ENCODE measurements at places on chromosomes 7 and 10.

DNA sequence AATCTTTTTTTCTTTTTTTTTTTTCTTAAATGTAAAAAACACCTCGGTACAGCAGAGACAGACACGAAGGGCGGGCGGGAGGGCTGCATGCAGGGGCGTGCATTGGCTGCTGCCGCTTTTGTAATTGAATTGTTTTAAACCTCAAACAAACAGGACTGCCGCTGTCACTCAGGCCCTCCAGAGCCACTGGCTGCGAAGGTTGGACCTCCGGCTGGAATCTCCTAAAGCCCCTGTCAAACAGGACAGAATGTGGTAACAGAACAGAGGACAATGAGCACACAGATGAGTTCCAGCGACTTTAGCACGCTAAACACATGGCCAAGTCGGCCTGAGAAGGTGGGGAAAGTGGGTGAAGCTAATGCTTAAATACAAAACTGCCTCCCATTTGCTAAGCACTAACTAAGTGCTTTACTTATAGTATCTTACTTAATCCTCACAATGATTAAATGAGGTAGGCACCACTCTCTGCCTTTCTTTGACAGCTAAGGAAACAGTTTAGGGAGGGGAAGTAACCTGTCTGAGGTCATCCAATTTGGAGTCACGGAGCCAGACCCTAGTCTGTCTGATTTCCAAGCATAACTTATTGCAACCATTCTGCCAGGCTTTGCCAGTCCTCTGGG is 3.0 kb upstream of the NDST2 start:
- DNase-seq = no peak

DNA sequence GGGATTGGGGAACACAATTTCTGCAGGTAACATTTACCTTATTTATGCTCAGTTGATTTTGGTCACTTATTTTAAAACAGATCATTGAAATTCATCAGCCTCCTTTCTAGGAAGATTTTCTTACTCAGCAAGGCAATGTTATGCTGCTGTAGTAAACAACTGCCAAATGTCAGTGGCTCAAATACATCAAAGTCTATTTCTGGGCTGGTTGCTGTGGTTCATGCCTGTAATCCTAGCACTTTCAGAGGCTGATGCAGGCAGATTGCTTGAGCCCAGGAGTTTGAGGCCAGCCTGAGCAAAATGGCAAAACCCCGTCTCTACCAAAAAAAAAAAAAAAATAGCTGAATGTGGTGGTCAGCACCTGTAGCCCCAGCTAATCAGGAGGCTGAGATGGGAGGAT is 25.9 kb downstream of the HABP2 start:
- DNase-seq = no peak

GRCh38 chr10:20841419-20841818 is 55.7 kb downstream of the NEBL start:
- DNase-seq = no peak

- no peak for DNase-seq
Observed at GRCh38 chr7:17934612-17935240, 5.6 kb downstream of the SNX13 start.

DNA sequence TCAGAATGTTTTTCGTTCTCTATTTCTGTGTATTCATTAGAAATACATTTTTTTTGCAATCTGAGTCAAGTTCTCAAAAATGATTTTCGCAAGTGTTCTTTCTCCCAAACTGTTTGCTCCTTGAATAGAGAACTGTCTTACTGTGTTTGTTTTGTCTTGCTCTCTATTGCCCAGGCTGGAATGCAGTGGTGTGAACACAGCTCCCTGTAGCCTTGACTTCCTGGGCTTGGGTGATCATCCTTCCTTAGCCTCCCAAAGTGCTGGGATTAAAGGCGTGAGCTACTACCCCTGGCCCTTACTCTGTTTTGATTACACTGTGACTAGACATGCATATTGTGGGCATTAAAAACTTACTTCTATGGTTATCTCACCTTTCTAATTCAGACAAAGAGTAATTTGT is 56.7 kb downstream of the LUC7L2 start:
- DNase-seq = no peak

DNA sequence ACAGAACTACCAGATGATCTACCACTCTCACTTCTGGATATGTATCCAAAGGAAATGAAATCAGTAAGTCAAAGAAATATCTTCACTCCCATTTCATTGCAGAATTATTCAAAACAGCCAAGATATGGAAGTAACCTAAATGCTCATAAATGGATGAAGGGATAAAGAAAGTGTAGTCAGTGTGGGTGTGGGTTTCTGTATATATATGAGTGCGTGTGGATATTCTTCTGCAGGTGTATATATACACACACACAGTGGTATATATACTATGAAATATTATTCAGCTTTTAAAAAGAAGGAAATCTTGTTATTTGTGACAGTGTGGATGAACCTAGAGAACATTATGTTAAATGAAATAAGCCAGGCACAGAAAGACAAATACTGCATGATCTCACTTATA is 48.7 kb downstream of the IMMP2L start:
- DNase-seq = no peak

DNA sequence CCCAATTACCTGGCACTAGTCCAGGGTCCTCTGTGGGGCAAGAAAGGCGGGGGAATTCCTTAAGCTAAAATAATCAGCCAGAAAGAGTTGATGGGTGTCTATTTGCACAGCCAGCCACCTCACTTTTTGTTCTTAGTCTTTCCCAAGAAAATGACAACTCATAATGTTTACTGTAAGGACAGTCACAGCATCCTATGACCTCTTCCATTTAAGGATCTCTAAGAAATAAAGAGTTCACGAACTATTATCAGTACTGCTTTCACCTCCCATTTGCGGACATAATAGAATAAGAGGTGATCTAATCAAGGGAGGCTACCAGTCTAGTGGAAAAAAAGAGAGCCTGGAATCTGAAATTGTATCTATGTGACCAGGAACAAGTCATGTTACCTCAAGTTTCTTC is 72.4 kb upstream of the LRRC17 start:
- no peak for DNase-seq

GRCh38 chr10:101287997-101288635 is 58.9 kb upstream of the LBX1 start:
- DNase-seq = peak; percentile 55

DNA sequence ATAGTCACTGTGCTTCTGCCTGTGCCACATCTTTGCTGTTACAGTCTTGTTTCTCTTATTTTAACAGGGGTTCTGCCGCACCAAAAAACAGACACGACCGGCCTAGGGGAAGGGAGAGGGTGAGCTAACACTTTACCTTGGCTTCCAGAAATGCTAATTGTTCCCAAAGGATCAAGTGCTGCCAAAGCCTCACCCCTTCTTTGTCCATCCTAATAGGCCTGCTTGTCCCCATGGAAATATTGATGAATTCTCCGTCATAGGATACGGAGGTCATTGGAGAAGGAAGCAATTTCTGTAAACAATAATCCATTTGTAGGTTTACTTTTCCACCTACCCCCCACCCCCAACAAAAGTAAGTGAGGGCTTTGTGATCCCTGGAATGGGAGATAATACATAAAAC is 567.3 kb downstream of the KCNMA1 start:
- DNase-seq = no peak

- no peak for DNase-seq
Observed at GRCh38 chr7:2405601-2406345, 2.4 kb downstream of the CHST12 start.

- no peak for DNase-seq
Observed at GRCh38 chr10:96124230-96125141, 5.6 kb upstream of the ZNF518A start.

GRCh38 chr7:103636153-103636552 is 190.1 kb upstream of the SLC26A5 start:
- DNase-seq = no peak

DNA sequence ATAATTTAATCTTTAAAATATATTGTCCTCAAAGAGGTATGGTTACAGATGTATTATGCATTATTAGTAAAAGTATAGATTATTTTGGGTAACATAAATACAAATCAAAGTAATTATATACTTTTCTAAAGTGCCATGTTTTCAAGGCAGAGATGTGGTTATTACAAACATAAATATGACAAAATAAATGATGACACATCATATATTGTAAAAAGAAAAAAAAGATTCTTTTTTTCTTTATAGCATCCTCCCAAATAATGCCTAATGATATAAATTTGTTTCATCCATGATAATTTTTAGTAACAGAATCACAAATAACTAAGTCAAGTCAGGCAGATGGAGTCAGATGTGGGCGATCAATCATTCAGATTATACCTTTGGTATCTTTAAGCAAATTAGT is 29.3 kb downstream of the SEMA3C start:
- DNase-seq = no peak

DNA sequence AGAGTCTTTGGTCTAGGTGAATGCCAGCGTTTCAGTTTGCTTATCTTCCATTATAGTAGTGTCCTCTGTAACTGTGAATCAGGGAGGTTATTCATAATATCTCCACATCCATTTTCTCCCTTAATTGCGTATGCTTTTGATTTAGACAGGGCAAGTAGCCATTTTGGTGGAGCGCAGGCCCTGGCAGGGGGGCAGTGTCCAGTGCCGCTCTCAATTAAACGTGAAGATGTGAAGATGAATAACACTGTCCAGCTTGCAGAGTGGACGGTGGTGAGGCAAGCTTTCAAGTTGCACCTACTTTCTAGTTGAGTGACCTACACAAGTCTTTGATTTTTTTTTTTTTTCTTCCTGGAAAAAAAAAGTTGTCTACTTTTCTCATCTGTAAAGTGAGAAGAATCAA is 4.5 kb downstream of the TSPAN14 start:
- DNase-seq = no peak

DNA sequence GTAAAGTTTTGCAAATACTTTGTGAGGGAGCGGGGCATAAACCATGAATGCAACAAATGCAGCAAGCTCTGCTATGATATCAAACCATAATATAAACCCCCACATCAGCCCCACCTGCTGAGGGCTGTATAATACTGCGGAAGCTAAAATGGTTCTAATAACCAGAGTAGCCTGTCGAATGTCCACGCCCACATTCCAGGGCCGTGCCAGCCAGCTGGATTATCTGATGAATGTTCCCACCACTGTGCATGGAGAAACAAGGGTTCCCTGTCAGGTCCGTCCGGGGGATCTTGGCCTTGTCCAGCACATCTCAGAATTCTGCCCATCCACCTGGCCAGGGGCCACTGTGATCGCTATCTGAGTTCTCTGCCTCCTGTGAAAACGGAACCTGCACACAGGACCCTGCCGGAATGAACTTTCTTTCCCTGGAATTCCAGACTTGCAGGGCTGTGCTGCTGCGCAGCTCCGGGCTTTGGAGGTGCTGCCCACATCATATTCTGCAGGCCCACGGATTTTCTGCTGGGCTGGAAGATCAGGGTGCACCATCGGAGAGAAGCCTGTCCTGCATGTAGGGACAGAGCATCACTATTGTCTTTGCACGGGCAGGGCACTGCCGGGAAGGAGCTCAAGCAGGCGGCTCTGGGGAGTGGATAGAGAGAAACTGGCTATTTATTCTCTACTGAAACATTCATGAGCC is 77.0 kb upstream of the GNA12 start:
- DNase-seq = no peak

DNA sequence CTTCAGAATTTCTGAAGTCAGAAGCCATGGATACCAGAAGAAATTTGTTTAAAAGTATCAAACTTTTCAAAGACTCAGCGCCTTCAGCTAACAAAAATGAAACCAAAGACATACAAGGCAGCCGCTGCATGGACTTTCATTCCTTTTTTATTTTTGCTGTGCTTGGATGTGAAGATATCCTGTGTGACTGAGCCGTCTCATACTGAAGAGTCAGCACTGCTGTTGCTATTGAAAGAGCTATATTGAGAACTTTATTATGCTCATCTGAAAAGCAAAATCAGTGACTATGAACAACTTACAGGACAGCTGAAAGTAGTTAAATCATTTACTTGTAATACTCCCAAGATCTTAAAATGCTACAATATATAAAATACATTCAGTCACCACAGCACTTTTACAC is 809.2 kb downstream of the NXPH1 start:
- DNase-seq = no peak

DNA sequence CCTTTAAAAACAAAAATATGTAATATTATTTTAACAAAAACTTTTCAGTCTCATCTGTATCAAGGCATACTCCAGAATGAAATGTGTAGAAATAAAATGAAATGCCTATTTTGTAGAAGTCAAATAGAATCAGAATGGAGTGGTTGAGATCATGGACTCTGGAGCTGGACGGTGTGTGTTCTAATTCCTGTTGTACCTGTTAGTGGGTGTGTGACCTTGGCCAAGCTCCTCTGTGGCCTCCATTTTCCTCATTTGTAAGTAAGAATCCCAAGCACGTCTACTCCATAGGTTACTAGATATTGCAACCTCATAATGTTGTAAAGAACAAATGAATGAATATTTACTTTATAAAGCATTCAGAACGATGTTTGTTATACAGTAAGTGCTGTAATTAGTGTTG is 74.9 kb downstream of the HDAC9 start:
- DNase-seq = no peak

GRCh38 chr7:91379991-91380390 is 115.8 kb downstream of the FZD1 start:
- no peak for DNase-seq

GRCh38 chr7:94250124-94250523 is 144.6 kb upstream of the COL1A2 start:
- DNase-seq = no peak

- no peak for DNase-seq
Observed at GRCh38 chr7:42144604-42145003, 92.4 kb downstream of the GLI3 start.

DNA sequence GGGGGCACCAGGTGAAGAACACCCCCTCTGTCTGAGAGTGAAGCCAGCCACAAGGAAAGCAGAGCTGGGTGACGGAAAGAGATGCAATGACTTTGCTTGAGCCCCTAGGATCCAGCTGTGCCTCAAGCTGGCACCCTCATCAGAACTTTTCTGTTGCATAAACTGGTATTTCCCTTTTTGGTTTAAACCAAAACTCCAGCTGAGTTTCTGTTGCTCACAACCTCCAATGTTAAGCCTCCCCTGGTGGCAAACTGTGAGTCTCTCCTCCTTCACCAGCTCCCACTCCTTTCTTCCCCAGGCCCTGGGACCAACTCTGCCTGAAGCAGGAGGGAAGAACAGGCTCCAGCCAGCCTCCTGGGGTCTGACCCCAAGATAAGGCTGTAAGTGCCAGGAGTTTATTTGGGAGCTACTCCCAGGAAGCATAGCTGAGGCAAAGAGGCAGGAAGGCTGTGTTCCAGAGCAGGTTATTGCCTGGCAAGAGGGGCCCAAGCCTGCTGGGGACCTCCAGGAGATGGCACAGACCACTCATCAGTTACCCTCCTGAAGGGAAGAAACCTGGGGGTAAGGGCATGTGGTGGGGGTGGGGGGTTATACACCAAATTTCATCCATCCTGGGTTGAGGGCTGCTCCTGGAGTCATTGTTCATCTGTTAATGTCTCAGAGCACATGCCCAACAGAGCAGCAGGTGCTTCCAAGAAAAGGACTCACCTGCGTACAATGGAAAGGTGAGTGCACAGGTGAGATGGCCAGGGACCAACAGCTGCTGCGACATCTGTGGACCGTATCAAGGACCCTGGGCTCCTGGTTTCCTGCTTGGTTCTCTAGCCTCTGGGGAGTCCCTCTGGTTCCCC is 73.3 kb upstream of the NANOS1 start:
- DNase-seq = no peak

GRCh38 chr10:7819121-7819460 is 786 bp downstream of the TAF3 start:
- DNase-seq = peak; percentile 18

All from NCI-H2081 (cell line).